ENCODE measurements at places on chromosomes 2 and 18.

GRCh38 chr2:60998628-60999545, 18.6 kb upstream of the PEX13 start:
- DNase-seq: no peak

- DNase-seq: no peak
Measured at GRCh38 chr2:157501026-157501425, 57.1 kb upstream of the CYTIP start.

- DNase-seq: no peak
Measured at GRCh38 chr2:84515788-84516187, 510 bp upstream of the DNAH6 start.

DNA sequence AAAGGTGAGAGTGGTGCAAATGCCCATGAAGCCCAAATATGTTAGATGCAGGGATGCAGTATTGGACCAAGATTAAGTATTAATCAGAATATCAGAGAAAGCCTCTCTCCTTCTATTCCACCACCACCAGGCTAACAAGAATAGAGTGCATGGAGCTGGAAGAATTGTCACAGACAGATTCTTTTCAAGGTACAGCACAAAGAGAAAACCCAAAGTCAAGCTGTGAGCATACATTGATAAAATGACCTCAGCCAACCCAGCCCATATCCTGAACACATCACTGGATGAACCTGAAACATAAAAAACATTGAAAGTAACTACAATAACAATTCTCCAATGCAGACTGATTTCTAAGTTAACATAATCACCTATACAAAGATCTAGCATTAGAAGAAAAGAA, 445.7 kb upstream of the NETO1 start:
- no peak for DNase-seq

DNA sequence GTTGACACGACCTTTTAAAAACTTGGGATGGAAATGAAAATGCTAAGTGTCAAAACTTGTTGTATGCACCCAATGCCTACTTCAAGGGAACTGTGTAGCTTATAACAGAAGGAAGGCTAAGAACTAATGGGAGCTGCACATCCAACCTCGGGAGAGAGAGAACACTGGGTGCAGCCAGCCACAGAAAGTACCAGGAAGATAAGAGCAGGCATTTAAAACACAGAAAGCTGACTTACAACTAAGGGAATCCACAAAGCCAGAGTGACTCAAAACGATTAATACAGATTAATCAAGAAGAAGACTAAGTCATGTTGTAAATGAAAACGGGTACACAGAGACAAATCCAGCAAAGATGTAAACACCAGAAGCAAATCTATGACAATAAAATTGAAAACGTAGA, 113.4 kb downstream of the HDAC4 start:
- no peak for DNase-seq

- no peak for DNase-seq
Measured at GRCh38 chr2:38945372-38945771, 55.7 kb downstream of the ARHGEF33 start.

DNA sequence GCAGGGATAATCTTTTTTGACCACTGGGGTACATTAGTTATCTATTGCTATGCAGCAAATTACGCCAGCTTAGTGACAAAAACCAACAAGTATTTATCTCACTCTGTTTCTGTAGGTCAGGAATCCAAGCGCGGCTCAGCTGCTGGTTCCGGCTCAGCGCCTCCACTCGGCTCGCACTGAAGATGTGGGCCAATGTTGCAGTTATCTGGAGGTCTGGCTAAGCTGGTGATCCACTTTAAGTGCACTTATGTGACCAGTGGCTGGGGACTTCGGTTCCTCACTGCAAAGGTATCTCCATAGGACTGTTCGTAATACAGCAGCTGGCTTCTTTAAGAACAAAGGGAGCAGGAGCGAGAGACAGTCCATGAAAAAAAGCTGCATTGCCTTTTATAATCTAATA, 591.9 kb downstream of the TMEM182 start:
- DNase-seq: no peak

- DNase-seq: no peak
Measured at GRCh38 chr2:134217351-134217750, 36.5 kb upstream of the MGAT5 start.

DNA sequence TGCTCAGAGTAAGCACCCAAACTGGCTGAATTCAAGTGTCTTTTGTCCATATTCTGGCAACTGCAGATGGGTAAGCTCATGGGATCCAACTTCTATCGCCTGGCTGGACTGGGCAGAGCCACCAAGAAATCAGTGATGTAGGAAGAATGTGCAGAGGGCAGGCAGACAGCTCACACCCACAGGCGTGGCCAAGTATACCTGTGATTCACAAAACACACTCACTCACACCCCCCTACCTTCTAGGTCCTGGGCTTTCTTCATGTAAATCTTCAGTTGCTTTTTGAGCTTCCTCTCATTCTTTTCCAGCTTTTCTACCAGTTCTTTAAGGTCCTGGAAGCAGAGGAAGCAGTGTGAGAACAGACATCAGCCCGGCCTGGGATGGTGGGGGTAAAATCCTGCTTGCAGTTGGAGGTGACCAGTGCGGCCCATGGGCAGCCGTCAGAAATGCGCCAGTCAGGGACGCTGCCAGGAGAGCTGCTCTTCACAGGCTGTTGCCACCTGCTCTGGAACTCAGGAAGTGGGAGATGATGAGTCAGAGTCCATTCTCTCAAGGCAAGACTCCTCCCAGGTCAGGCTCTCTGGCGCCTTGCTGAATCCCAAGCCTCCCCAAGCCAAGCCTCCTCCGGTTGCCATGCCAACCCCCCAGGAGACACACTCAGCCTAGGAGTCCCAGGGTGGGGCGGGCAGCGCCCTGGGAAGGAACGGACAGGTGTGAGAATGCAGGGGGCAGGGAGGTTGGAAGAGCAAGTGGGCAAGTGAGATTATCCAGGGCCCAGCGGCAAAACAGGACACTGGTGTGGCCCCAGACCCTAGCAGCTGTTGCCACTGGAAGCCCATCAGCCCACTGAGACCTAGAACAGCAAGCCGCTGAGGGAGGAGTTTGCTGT, 36.2 kb upstream of the ACAA2 start:
- DNase-seq: peak; percentile 77

GRCh38 chr18:841647-842370, 29.8 kb upstream of the YES1 start:
- no peak for DNase-seq

DNA sequence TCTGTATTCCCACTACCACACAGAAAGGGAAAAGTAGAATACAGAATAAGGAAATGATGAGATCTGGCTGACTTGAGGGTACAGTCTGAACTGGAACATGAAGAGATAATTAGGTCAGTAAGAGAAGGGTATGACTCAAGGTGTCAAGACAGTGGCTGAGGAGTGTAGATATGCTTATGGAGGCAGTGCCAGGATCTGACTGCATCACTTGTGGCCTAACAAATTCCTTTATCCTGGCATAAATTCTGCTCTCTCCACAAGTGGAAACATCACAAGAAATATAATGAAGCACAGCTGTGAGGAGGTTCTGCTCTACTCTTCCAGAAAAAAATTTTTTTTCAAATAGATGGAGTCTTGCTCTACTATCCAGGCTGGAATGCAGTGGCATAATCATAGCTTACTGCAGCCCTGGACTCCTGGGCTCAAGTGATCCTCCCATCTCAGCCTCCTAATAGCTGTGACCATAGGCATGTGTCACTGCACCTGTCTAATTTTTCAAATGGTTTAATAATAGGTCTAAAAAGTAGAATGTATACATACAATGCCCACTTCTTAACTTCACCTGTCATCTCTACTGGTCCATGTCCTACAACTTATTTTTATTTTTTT, 85.3 kb downstream of the C2orf74 start:
- no peak for DNase-seq

DNA sequence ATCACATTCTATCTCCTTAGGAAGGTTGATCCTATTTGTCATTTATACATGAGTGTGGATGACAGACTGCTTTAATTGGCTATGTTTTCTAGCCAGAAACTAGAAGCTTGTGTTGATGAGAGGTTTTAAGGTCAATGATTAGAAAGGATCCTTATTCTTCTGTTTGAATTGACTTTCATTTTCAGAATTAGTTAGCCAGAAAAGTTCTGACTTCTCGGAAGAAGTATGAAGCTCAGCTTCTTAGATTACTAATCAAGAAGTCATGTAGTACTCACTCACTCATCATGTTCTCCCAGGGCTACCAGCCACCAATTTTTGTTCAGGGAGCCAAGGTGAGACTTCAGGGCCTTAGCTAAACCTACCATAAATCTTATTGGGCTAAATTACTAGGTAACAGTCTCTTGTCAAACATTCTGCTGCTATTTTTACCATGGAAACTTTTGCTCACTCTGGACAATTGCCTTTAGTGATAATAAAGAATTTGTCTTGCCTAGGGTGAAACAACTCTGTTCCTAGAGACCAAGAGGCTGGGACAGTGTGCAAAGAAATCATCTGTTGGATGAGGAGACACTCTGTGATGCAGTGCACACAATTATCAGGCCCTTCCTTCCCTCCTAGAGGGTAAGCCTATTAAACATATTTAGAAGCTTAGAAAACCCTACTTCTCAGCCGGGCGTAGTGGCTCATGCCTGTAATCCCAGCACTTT, 111.6 kb upstream of the DNMT3A start:
- no peak for DNase-seq

DNA sequence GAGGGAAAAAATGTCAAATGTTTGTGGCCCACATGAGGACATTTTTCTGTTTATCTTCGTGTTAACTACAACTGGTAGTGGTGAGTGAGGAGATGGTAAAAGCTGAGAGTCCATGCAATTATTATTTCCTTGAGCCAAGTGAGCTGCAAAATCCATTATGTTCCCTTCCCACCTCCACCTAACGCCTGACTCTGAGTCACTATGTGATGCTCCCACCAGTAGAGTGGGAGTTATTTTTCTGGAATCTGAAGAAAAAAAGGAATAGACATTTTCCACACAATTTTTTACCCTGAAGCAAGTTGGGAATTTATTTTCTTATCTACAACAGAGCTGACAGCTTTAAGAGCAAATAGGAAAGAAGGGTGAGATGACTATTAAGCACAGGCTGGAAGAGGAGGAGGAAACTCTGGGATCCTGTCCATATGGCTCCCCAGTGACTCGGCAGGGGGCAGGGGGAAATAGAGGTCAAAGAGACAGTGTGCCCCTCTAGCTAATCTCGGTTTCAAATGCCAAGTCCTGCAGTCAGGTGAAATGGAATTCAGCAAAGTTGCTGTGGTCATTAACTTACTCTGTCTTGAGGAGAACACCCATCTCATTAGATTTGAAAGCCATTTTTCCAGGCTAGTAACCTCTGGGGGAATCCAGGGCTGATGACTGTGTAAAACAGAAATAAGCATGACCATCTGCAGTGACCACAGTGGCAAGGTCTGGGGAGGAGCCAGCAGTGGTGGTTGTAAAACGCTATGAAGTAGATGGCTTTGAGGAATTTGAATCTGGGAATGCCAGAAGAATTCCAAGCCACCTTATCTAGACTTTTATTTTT, 463.9 kb downstream of the STK39 start:
- no peak for DNase-seq

DNA sequence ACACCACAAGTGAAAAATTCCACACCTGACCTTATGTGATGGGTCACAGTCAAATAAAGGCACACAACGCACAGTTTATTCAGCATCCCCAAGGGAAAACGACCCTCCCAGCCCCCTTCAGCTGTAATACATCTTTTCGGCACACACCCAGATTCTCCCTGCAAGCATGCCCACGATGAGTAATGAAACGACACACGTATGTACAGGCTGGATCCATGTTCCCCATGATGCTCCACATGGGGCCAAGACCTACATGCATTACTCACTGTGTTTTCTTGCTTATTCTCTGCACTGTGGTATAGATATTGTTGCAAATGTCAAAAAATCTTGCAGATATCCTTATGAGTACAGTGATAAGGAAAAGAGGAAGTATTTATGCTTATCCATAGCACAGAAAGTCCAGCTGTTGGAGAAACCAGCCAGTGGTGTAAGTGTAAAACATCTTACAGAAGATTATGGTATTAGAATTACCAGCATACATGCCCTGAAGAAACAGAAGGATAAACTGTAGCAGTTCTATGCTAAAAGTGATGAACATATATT, 32.5 kb upstream of the SGPP2 start:
- DNase-seq: no peak

- DNase-seq: peak; percentile 53
Measured at GRCh38 chr2:95300450-95300849, 3.3 kb downstream of the KCNIP3 start.

- DNase-seq: peak; percentile 71
Measured at GRCh38 chr2:11681722-11682589, 12.0 kb upstream of the NTSR2 start.

DNA sequence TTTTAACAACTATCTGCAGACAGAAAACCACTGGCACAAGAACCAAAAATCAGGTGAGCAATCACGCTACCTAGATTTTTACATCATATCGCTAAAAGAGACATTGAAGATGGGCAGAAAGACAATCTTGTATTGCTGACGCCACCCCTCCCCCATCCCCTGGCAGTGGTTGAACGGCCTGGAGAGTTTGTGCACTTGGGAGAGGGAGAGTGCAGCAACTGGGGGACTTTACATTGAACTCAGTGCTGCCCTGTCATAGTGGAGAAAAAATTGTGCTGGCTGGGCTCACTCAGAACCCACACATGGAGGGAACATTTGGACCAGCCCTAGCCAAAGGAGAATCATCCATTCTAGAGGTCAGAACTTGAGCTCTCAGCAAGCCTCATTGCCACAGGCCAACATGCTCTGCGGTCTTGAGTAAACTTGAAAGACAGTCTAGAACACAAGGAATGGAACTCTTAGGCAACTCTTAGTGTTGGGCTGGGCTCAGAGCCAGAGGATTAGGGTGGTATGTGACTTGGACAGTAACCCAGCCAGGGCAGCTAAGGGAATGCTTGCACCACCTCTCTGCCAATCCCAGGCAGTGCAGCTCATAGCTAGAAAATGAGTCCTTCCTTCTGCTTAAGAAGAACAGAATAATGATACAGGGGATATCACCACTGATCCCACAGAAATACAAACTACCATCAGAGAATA, 220.0 kb upstream of the CYP26B1 start:
- DNase-seq: no peak

- DNase-seq: peak; percentile 85
Measured at GRCh38 chr2:74760875-74761630, 72.9 kb upstream of the HK2 start.

DNA sequence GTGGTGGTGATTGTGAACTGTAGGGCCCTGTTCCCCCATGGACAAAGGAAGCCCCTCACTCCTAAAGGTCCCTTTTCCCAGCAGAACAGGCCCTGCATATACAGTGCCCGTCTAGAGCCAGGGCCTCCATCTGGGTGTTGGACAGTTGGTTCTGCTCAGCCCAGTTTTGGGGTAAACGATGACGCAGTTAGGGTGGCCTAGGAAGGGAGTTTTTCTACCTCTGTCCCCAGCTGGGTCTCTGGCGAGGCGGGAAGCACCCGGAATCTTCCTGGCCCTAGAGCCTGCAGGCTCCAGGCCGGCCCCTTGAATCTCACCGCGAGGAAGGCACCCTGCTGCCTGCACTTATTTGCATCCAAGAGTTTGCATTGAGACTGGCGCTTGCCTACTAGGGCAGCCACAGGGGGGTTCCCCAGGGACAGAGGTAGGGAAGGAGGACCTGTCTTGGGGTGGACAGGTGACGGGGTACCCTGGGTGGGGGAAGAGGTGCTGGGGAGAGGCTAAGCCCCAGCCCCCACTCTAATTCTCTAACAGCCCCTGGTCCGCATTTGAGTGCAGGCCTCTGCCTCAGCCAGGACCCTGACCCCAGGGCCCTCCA, 529 bp upstream of the MTA3 start:
- DNase-seq: peak; percentile 44

- DNase-seq: no peak
Measured at GRCh38 chr2:128284841-128285240, 33.8 kb downstream of the HS6ST1 start.

GRCh38 chr2:88258208-88258607, 88.1 kb downstream of the THNSL2 start:
- no peak for DNase-seq

GRCh38 chr2:88471083-88471942, 18.8 kb upstream of the FOXI3 start:
- DNase-seq: no peak

GRCh38 chr2:62303788-62304187, 107.9 kb downstream of the B3GNT2 start:
- DNase-seq: no peak

Data from upper lobe of left lung (tissue), 6 donors.